ENCODE measurements at places on chromosomes 2 and 18.

DNA sequence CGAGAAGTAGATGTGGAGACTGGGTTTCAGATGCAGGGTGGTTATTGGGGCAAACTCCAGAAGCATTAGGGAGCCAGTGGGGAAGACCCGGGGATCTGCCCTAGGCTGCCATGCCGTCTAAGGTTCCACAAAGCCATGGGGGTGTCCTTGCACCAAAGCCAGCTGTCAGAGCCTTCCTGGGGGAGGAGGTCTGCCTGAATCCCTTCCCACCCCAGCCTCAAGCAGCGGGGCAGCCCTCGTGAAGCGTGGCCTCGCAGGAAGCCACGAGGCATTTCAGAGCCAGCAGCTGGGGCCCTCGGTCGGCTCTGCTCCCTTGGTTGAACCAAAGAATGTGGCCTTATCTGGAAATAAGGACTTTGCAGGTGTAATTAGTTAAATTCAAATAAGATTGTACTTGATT lies 51.2 kb upstream of the UBE2F start:
- DNase-seq: no peak

DNA sequence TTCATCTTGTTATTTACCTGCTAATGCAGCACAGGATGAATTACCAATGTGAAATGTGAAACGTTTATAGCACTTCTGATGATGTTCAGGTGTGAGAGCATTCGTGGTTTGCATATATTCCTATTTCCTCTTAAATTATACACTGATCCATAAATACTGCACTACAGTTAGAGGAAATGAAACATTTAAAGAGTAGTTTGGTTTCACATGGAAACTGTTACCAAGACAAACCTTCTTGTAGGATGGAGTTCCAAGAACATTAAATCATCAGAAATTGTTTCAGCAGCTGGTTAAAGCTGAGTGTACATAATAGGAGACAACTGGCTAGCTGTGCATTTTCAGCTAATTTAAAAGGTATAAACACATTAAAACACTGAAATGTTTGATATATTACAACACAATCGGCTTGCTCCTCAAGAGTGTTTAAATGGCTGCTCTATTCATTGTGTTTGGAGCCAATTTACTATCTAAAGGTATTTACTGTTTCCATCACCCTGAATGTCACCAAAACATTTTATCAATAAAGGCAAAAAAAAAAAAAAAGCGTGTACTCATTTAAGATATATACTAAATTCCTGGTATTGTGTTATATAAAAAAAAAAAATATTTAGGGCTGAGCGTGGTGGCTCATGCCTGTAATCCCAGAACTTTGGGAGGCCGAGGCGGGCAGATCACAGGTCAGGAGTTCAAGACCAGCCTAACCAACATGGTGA lies 100.6 kb downstream of the DYM start:
- DNase-seq: no peak

DNA sequence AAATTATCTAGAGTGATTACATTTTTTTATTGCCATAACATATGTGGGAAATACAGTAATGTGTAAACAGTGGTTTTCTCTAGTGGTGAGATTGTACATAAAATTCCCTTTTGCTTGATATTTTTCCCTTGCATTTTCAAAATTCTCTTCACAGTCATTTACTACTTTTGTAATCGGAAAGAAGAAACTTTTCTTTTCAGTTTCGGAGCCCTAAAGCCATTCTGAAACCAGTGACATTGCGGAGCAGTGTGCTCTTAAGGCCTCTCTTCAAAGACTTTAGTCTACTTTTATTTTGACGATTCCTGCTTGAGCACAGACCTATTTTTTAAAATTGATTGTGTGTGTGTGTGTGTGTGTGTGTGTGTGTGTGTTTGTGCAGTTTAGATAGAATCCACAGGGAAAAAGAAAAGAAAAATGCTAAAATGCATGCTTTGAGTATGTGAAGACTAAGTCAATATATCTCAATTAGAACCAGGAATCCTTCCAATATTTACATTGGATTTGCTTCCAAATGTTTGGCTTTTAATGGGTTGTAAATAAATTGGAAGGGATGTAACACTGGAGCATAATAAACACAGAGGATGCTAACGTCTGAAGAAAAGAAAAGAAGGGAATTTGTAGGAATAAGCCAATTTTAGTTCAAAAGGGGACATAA lies 357.4 kb downstream of the RND3 start:
- DNase-seq: no peak

- no peak for DNase-seq
Measured at GRCh38 chr2:199458806-199459285, 1.1 kb upstream of the SATB2 start.

- no peak for DNase-seq
Measured at GRCh38 chr18:54684784-54685183, 93.7 kb downstream of the DYNAP start.

DNA sequence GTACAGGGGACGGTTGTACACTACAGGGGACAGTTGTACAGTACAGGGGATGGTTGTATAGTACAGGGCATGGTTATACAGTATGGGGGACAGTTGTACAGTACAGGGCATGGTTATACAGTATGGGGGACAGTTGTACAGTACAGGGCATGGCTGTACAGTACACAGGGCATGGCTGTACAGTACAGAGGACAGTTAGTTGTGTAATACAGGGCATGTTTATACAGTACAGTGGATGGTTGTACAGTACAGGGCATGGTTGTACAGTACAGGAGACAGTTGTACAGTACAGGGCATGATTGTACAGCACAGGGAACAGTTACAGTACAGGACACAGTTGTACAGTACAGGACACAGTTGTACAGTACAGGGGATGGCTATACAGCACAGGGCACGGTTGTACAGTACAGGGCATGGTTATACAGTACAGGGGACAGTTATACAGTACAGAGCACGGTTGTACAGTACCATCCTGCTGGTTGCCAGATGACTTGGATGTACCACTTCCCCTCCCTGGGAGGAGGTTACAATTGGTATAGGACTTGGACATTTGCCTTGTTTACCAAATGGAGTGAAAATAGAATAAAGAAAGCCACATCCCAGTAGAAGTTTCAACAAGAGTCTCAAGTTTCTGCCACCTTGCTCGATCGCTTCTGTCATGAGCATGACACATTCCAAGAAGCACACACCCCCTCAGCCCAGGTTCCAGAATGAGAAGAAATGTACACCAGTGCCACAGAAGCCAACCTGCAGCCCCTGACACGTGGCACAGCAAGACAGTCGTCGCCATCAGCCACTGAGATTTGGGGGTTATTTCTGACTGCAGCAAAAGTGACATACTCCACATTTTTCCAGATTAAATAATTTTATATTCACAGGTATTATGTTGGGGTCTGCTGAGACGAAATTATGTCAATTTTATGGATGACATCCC lies 16.0 kb downstream of the CYRIA start:
- no peak for DNase-seq

DNA sequence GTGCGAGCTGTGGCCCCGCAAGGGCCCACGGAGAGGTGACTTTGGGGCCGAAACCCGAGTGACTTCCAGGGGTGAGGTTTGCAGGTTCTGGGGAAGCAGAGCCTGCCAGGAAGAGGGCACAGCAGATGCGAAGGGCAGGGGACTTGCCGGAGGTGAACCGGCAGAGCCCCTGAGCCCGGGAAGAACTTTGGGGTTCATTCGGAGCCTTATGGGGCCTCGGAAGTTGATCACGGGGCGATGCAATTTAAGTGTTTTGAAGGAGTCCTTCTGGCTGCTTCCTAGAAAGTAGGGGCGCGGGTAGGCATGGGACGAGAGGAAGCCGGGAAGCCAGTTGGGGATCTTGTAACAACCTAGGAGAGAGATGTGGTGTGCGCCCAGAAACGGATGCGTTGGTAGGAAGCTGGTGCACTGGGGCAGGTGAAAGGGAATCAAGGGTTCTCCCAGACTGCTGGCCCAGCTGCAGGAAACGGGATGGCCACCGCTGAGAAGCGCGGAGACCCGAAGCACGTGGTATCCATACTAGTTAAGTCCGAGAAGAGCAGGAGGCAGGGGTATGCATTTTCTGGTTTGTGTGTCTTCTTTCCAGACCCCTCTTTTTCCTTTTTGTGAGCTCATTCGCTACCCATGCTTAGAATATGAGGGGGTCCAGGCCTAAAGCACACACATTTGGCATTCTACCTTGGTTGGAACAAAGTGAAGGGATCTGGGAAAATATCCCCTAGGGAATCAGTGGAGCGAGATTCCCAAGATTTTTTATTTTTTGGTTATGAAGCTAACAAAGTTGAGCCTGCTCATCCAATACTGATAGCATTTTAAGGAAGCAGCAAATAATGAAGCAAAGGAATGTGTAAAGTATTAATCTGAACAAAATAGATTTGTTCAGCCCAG lies 758 bp downstream of the SCLY start:
- DNase-seq: no peak

DNA sequence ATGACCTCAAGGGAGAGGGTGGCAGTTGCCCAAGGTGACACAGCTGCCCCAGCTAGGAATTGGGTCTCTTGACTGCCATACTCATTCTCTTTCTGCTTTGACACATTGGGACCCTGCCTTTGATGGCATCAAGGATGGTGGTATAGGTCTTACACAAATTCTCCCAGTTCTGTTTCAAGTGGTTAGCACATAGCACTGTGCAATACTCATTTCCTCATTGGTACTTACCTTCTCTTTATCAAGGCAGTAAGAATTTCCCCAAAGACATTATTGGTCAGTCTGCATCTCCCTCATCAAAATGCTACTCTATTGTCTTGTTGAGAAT lies 35.9 kb upstream of the CCDC93 start:
- DNase-seq: no peak
